Posterior vena cava (tissue), 2 donors: ENCODE measurements at places on chromosomes 7 and 10.
A peak's percentile ranks its signal among the peaks of the same experiment; 100 is the strongest.

- DNase-seq: peak; percentile 48
Measured at GRCh38 chr10:70992436-70992835, 104.1 kb upstream of the PCBD1 start.

GRCh38 chr7:604001-604883, 84.6 kb upstream of the PDGFA start:
- DNase-seq: peak; percentile 95

GRCh38 chr7:2313450-2314208, 612 bp downstream of the SNX8 start:
- DNase-seq: peak; percentile 82

DNA sequence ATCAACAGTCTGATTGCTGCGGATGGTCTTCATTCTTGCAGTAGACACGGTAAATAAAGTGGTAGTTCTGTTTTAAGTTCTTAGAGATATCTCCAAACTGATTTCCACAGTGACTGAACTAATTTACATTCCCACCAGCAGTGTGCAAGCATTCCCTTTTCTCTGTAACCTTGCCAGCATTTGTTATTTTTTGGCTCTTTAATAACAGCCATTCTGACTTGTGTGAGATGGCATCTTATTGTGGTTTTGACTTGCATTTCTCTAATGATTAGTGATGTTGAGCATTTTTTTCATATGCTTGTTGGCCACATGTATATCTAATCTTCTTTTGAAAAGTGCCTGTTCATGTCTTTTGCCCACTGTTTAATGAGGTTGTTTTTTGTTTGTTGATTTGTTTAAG, 30.2 kb upstream of the CXCL12 start:
- no peak for DNase-seq

DNA sequence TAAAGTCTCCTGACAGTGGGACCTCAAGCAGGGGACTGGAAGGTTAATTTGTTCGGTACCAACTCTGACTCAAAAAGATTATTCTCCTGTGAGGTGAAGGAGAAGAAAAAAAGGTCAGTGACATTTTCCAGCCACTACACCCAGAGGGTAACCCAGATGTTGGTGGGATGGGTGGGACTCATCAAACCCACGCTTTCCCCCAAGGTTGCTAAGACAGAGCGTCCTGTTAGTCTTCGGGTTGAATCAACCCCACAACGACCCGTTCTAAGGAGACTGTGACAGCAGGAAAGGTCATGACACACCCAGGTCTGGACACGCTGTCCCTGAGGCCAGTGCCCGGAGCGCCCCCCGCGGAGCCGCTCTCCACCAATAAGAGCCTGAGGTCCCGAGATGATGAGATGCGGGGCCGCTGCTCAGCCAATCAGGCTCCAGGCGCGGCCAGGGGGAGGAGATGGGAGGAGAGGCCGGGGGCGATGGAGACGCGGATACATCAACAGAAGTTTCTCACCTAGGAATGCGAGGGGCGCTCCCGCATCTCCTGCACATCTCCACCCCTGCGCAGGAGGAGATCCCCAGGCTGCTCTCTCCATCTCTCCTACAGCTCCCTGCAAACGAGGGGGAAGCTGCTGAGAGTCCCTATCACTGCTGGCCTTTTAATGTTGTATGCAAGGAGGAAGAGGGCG, at the start of gene WNT16:
Gene WNT16, plus strand, starts transcription at position 493 of the 683 bp plus-strand sequence. CDS start 293 bp downstream, outside the sequence.
- DNase-seq: no peak
